ENCODE measurements at places on chromosomes 3 and 15. TPM values are rescaled to one million over a fixed set of nuclear protein-coding genes. Genes with fewer than 3 reads are reported as not detected.
A peak's percentile ranks its signal among the peaks of the same experiment; 100 is the strongest.

SPTSSB gene
- not detected for total RNA-seq

ENTPD3 gene
- not detected for total RNA-seq

CFAP44 gene
- total RNA-seq: 9.7 TPM

GJD2 gene
- not detected for total RNA-seq

DNAH1 gene
- total RNA-seq: 49.7 TPM

JMJD7 gene
- 38.4 TPM for total RNA-seq

RETNLB gene
- not detected for total RNA-seq

COL6A6 gene
- not detected for total RNA-seq

ZNF385D gene
- total RNA-seq: not detected

SLC6A20 gene
- total RNA-seq: not detected

GOLGA6L7 gene
- not detected for total RNA-seq

CACNA1D gene
- not detected for total RNA-seq

GRCh38 chr3:28980131-28980530, 300.7 kb upstream of the RBMS3 start:
- no peak overlapping the region for H3K4me3 ChIP-seq
- no peak overlapping the region for H3K27ac ChIP-seq
- H3K36me3 ChIP-seq: no peaks in the 10 kb centered on the region
- H3K27me3 ChIP-seq: no peaks in the 10 kb centered on the region
- no peak for DNase-seq

DNA sequence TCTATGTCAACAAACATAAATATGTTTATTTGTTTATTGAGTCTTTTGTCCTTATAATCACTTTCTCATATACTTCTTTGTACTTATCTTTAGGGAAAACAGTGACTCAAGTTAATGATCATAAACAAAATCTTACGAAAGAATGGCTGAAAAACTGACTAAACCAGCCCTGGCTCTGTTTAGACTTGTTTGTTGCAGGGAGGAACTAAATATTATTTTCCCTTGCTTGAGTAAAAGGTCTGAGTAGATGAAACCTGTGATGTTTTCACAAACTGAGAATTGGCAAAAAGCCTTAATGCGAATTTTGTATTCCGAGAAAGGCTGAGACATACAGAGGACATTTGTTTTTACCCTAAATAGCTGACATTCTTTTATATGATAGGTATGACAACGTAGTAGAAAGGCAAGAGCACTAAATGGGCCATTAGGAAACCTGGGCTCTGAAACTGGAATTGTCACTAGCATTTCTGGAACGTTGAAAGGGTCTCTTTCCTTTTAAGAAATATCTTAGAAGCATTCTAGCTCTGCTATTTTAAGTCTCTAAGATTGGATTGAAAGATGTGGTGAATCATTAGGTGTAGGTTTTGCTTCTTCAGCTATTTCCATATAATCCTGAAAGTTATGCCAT, 18.2 kb upstream of the CLDN16 start:
- no peaks in the 10 kb centered on the region for H3K4me1 ChIP-seq
- no peaks in the 10 kb centered on the region for H3K27me3 ChIP-seq
- H3K4me3 ChIP-seq: no peak overlapping the region
- DNase-seq: no peak
- no peak overlapping the region for H3K27ac ChIP-seq
- no peaks in the 10 kb centered on the region for H3K36me3 ChIP-seq

DNA sequence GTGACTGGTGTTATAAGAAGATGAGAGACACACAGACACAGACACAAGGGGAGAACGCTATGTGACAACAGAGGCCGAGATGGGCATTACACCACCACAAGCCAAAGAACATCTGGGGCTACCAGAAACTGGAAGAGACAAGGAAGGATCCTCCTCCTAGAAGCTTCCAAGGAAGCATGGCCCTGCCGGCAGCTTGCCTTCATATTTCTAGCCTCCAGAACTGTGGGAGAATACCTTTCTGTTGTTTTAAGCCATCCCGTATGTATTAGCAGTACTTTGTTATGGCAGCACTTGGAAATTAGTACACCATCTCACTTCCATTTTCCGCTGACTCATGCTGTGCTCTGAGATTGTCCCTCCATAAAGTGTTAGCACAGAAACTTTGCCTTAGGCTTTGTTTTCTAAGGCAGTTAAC, 38.7 kb upstream of the CA12 start:
- no peak overlapping the region for H3K4me3 ChIP-seq
- no peak for DNase-seq
- no peaks in the 10 kb centered on the region for H3K36me3 ChIP-seq
- H3K27me3 ChIP-seq: no peaks in the 10 kb centered on the region

DNA sequence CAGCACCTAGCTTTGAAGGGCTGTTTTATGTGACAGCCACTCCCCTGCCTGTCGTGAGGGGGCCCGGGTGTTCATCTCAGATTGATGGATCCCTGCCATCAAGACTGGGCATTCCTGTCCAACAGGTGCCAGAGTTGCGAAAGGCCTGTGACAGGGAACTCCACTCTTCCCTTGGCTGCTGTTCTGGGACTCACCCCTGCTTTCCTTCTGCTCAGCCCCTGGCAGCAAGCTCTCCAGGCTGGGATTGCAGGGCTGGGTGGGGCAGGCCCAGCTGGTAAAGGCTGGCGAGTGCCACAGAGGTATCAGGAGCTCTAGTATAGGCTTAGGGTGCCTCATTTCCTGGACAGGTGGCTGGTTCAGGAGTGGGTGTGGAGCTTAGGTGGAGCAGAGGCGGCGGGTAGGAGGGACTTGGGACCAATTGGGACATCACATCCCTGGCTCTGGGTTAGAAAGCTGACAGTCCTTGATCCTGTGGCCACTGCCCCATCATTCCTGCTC, at the start of gene PLA2G4B:
Gene PLA2G4B (plus strand): TSS at position 448 of the 498 bp plus-strand sequence. CDS start 67 bp downstream, outside the sequence.
- H3K4me1 ChIP-seq: peaks cover 20% of the 10 kb centered on the region
- no peak for DNase-seq
- H3K36me3 ChIP-seq: peaks cover 50% of the 10 kb centered on the region
- no peaks in the 10 kb centered on the region for H3K27me3 ChIP-seq
- H3K4me3 ChIP-seq: no peak within 1 kb of the TSS

- H3K27me3 ChIP-seq: no peaks in the 10 kb centered on the region
- no peak overlapping the region for H3K4me3 ChIP-seq
- H3K36me3 ChIP-seq: no peaks in the 10 kb centered on the region
Measured at GRCh38 chr3:165336786-165337185, 140.6 kb upstream of the SLITRK3 start.

DNA sequence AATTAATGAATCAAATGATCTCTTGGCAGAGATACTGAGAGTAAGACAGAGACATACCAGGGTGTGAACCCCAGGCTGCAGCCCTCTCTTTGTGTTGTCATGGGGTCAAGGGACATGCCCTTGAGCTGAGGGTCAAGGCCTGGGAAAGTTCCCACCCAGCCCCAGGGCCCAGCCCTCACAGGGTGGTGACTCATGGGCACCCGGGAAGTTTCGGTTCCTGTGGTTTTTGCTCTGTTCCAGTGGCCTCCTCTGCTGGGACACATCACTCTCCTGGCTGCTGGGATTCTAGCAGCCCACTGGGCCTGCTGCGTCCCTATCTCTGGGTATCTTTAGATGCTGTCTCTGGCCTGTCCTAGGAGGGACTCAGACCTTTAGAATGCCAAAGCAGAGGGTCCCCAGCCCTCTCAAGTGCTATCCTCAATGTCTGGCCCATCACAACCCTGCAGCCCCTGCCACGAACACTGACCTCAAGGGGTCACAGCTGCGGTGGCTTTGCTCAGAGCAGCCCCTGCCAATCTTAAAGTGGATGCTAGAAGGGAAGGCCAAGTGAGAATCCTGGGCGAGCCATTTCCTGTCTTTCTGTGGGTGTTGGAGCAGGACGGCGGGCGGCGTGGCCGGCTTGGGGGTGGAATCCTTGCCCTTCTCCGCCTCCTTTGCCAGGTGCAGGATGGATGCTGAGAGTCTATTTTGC, 148.4 kb upstream of the TLE3 start:
- H3K4me3 ChIP-seq: no peak overlapping the region
- H3K27ac ChIP-seq: no peak overlapping the region
- peaks cover 49% of the 10 kb centered on the region for H3K4me1 ChIP-seq
- no peaks in the 10 kb centered on the region for H3K36me3 ChIP-seq
- H3K27me3 ChIP-seq: no peaks in the 10 kb centered on the region

DNA sequence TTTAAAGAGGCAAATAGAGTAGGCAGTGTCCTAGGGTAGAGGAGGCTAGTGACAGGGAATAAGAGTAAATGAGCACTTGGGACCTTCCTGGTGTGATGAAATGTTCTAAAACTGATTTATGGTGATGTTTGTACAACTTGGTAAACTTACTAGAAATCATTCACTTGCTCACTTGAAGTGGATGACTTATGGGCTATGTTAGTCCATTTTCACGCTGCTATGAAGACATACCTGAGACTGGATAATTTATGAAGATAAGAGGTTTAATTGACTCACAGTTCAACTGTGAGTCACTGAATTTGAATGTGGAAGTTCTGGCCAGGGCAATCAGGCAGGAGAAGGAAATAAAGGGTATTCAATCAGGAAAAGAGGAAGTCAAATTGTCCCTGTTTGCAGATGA, 31.7 kb upstream of the DHX36 start:
- peaks cover 3% of the 10 kb centered on the region for H3K27me3 ChIP-seq
- no peak overlapping the region for H3K27ac ChIP-seq
- no peaks in the 10 kb centered on the region for H3K4me1 ChIP-seq
- no peaks in the 10 kb centered on the region for H3K36me3 ChIP-seq
- DNase-seq: no peak

- H3K27ac ChIP-seq: no peak overlapping the region
- no peak overlapping the region for H3K4me3 ChIP-seq
- peaks cover 19% of the 10 kb centered on the region for H3K4me1 ChIP-seq
- H3K27me3 ChIP-seq: no peaks in the 10 kb centered on the region
- DNase-seq: no peak
Measured at GRCh38 chr3:31469385-31469784, 63.3 kb upstream of the STT3B start.

GRCh38 chr15:59295261-59296001, 77.2 kb downstream of the MYO1E start:
- H3K4me1 ChIP-seq: peaks cover 10% of the 10 kb centered on the region
- no peaks in the 10 kb centered on the region for H3K36me3 ChIP-seq
- DNase-seq: no peak
- H3K27me3 ChIP-seq: no peaks in the 10 kb centered on the region

GRCh38 chr15:26298010-26298658, 435.0 kb upstream of the ATP10A start:
- H3K4me1 ChIP-seq: no peaks in the 10 kb centered on the region
- H3K4me3 ChIP-seq: no peak overlapping the region
- no peak overlapping the region for H3K27ac ChIP-seq
- DNase-seq: no peak
- no peaks in the 10 kb centered on the region for H3K36me3 ChIP-seq

GRCh38 chr15:33116198-33116597, 78.3 kb downstream of the FMN1 start:
- no peak overlapping the region for H3K27ac ChIP-seq
- no peaks in the 10 kb centered on the region for H3K4me1 ChIP-seq
- no peaks in the 10 kb centered on the region for H3K27me3 ChIP-seq
- no peak for DNase-seq

DNA sequence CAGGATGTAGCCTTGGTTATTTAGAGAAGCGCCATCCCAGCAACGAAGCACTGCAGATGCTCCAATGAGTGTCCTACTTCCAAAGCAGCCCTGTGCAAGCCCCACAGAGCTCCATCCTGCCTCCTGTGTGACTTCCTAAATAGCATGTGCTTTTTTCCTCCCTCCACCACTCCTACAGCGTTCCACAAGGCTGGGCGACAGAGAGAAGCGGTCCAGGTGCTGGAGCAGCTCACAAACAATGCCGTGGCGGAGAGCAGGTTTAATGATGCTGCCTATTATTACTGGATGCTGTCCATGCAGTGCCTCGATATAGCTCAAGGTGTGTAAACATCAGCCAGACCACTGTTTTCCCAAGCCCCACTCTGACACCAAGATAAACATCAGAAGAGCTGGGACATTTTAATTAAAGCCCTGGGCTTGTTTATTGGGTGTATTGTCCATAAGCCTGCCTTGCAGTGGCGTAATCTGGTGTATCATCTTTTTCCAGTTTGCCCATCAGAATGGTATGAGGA, 22.2 kb upstream of the RHO start:
- no peak for DNase-seq
- peaks cover 10% of the 10 kb centered on the region for H3K36me3 ChIP-seq
- no peaks in the 10 kb centered on the region for H3K27me3 ChIP-seq
- no peaks in the 10 kb centered on the region for H3K4me1 ChIP-seq
- H3K27ac ChIP-seq: no peak overlapping the region

DNA sequence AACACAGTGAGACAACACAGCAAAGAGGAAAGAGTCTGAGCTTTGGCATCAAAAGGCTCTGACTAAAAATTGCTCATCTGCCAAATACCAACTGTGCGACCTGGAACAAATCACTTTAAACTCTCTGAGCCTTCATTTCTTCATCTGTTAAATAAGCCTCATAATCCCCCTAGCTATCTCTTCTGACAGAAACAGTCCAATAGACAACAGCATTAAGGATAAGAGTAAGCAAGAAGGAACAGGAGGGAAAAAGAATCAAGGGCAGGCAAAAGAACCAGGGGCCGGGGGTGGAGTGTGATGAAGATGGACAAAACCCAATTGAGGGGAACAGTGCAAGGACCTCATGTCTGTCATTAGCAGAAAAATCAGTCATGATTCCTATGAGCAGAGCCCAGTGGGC, 79.4 kb upstream of the SETMAR start:
- H3K4me3 ChIP-seq: no peak overlapping the region
- H3K36me3 ChIP-seq: no peaks in the 10 kb centered on the region
- no peak overlapping the region for H3K27ac ChIP-seq
- no peak for DNase-seq
- H3K27me3 ChIP-seq: no peaks in the 10 kb centered on the region

GRCh38 chr15:89206908-89207331, 14.5 kb downstream of the RLBP1 start:
- H3K4me3 ChIP-seq: no peak overlapping the region
- DNase-seq: peak; percentile 83
- no peaks in the 10 kb centered on the region for H3K36me3 ChIP-seq
- no peak overlapping the region for H3K27ac ChIP-seq
- H3K27me3 ChIP-seq: no peaks in the 10 kb centered on the region
- peaks cover 28% of the 10 kb centered on the region for H3K4me1 ChIP-seq

DNA sequence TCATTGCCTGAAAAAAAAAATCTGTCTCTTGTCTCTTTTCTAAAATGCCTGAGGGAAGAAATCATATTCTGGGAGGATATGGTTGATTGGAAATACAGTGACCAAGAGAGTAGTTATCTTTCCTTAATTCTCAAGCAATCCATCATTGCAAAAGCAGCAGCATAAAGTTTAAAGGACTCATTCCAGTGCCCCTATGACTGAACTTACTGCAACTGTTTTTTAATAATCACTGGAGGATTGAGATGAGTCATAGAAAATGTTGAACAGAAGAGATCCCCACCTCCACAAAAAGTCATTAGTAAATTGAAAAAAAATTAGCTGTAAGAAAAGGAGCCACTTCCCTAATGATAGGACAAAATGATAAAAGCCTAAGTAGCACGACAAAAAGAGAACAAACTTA, 121.5 kb downstream of the SLC9A9 start:
- DNase-seq: no peak
- H3K27me3 ChIP-seq: no peaks in the 10 kb centered on the region
- H3K4me1 ChIP-seq: no peaks in the 10 kb centered on the region
- H3K27ac ChIP-seq: no peak overlapping the region
- no peak overlapping the region for H3K4me3 ChIP-seq

GRCh38 chr15:40060236-40060961, 21.4 kb upstream of the SRP14 start:
- H3K36me3 ChIP-seq: no peaks in the 10 kb centered on the region
- DNase-seq: no peak
- H3K27me3 ChIP-seq: no peaks in the 10 kb centered on the region
- H3K27ac ChIP-seq: no peak overlapping the region

Data from CD4-positive, alpha-beta T cell (primary cell).